ENCODE measurements at places on chromosomes 1 and 21. TPM values are rescaled to one million over a fixed set of nuclear protein-coding genes. Genes with fewer than 3 reads are reported as not detected.

The SMCP gene
- total RNA-seq = not detected

The FAM167B gene
- total RNA-seq = 1.5 TPM

The ACTL8 gene
- total RNA-seq = 0.20 TPM

The ICOSLG gene
- total RNA-seq = 2.6 TPM

The CD1E gene
- total RNA-seq = not detected

The FAM131C gene
- total RNA-seq = 0.80 TPM

The RNF223 gene
- total RNA-seq = 22.3 TPM

The ANKRD45 gene
- total RNA-seq = not detected

The TRPM2 gene
- total RNA-seq = 1.2 TPM

The AIM2 gene
- 0.52 TPM for total RNA-seq

The CD244 gene
- 0.56 TPM for total RNA-seq

The TNFAIP8L2 gene
- total RNA-seq = not detected

The PWP2 gene
- total RNA-seq = 2.5 TPM

The BRINP2 gene
- not detected for total RNA-seq

The CATSPERE gene
- 0.64 TPM for total RNA-seq

The TNFRSF1B gene
- 4.1 TPM for total RNA-seq

The ARHGAP29 gene
- 2.4 TPM for total RNA-seq

Data from esophagus mucosa (tissue), 1 donor.